ENCODE measurements at places on chromosomes 4 and X.

DNA sequence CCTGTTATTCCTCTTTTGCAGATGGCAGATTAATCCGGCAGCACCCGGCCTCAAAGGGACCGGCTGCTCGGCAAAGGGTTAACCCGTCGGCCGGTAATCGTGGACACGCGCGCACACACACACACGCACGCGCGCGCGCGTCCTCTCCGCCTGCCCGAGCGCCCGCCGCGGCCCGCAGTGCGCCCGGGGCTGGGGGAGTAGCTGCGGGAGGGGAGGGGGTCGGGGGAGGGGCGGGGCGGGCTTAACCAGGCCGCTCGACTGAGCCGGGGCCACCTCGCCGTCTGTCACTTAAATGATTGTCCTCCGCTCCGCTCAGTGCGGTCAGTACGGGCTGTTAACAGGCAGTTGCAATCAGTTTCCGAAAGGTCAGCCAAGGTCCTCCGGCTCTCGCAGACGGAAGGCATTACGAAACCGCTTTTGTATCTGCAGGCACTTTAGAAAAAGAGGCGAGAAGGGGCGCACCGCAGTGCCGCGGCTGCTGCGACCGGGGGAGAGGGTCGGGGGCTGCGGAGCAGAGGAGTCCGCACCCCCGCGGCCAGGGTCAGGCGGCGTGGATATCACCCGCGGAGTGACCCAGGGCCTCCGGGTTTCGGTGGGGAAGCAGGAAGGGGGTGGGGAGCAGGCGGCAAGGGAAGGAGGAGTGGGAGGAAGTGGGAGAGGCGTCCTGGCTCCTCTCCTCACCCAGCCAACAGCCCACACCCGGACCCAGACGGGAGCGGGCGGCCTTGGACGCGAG, 57.3 kb upstream of the BCOR start:
- DNase-seq: peak; percentile 25

- DNase-seq: peak; percentile 26
Measured at GRCh38 chr4:165301833-165302232, 25.6 kb upstream of the MSMO1 start.

DNA sequence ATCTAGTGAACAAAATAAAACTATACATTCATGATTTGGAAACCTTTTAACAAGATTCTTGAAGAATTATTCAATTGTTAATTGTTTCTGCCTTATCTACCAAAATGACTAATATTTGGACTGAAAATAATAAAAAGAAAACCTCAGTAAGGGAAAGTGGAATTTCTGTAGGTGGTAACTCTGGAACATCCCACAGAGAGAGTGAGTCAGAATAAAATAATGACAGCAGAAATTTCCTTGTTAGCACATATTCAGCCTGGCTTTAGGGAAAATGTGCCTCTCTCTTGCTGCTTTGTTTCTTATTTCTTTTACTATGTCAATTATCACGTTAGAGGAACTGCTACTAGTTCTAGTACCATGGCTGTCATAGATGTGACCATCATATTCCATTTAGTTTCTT, 421.5 kb upstream of the GNPDA2 start:
- no peak for DNase-seq

DNA sequence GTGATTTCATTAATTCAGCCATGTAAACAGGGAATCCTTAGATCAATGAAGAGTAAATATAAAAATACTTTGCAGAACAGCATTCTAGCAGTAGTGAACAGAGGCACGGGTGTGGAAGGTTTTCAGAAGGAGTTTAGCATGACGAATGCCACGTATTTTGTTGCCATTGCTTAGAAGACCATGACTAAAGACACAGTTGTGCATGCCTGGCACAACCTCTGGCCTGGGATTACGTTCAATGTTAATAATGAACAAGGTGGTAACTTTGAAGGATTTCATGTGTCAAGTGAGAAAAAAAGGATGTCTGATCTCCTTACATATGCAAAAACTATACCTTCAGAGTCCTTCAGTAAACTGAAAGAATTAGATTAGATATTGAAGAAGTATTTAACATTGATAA, 171.9 kb downstream of the MAGEB5 start:
- DNase-seq: no peak

DNA sequence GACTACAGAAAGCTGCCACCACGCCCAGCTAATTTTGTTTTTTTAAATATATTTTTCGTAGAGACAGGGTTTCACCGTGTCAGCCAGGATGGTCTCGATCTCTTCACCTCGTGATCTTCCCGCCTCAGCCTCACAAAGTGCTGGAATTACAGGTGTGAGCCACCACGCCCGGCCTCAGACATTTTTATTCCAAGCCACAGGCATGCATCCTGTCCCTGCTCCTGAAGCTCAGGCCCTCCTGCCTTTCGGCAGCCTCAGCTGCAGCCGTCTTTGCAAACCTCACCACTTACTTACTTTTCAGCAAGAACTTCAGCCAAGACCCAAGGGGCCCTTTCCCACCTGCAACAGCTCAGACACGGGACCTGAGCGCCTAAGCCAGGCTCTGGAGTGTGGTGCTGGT, 26.0 kb downstream of the FAM53A start:
- DNase-seq: no peak

DNA sequence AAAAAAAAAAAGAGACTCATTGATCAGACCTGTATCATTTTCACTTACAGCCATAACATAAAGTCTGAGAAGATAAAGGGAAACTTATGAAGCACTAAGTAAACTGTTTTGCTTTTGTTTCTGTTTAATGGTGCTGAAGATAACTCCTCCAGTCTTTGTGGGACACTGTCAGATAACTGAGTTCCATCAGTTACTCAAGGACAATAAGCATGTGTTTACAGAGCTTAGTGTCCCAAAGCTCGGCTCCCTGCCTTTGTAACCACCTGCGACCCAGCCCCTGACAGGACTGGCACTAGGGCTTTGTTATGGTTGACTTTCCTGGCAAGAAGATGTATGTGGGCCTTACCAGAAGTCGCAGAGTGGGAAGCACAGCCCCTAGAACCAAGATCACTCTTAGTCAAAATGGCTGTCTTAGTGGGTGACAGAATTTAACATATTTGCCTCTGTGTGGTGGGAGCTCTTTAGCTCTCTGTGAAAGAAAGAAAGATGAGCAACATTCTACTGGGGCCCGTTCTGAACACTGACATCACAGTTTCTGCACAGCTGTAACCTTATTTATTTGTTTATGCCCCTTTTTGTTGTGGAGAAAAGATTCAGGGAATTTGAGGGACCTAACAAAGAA, 68.1 kb downstream of the FNIP2 start:
- DNase-seq: no peak

All from CD4-positive, alpha-beta T cell treated with Interleukin-17A for 4 hours (primary cell).